Mucosa of descending colon (tissue), 3 donors: ENCODE measurements at places on chromosomes 4 and X.

DNA sequence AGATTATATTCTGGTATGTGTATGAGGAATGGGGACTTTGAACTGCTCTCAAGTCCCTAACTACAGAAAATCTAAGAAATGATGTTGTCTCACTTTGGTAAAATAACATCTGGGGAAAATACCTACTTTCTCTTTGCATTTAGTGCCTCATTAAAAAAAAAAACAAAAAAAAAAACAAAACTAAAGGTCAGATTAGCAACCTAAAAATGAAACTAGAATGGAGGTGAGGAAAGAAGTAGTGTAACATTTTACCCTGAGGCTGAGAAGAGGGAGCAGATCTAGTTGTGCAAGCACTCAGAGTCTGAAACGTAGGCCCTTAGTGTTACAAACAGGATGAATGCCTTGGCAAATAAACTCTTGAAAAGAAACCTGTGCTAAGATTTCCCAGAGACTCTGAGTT is 56.0 kb downstream of the VGLL1 start:
- no peak for DNase-seq

- DNase-seq = no peak
Observed at GRCh38 chrX:124018023-124018422, 56.5 kb downstream of the STAG2 start.

DNA sequence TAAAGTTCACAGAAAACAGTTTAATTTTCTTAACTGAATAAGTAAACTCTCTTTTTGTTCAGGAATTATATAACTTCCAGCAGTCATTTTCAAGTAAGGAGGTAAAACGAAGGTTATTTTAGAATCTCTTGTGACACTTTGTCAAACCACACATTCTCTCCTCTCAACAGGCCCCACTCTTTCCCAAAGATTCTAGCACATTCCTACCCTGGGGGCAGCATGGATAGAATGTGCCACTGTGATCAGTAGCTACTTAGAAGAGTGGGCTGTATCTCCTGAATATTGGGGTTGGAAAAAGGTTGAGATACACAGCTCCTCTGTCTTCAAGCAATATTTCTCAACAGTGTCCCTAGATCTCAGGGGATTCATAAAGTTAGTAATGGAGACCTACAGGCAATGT is 157.6 kb downstream of the EMCN start:
- DNase-seq = no peak

- no peak for DNase-seq
Observed at GRCh38 chr4:56475917-56476316, 8.5 kb downstream of the SRP72 start.

DNA sequence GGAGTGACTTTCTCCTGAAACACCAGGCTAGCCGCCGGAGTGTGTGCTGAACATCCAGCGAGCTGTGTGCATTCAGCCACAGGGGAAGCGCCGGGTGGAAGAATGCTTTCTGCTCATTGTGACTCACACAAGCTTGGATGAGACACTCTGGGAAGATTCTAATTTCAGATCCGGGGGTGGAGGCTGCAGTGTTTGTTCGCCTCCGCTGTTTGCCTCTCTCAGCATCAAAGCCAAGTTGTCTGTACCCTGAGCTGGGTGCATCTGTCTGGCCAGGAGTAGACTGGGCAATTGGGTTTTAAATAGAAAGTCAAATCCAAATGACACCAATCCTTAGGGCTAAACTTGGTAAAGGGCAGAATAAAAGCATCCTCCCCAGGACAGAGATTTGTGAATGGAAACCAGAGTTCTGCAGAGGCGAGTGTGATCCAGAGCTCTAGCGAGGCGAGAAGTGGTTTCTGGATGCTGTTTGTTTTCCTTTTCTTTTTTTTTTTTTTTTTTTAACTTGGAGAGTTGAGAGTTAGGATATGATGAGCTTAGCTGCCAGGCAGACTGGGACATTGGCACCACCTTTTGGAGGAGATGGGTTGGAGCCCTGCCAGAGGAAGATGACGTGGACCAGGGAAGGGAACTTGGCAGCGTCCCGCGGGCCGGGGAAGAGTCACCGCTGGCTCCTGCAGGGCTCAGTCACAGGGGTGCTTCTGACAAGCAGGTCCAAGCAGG is 196.0 kb upstream of the PSAPL1 start:
- DNase-seq = no peak

DNA sequence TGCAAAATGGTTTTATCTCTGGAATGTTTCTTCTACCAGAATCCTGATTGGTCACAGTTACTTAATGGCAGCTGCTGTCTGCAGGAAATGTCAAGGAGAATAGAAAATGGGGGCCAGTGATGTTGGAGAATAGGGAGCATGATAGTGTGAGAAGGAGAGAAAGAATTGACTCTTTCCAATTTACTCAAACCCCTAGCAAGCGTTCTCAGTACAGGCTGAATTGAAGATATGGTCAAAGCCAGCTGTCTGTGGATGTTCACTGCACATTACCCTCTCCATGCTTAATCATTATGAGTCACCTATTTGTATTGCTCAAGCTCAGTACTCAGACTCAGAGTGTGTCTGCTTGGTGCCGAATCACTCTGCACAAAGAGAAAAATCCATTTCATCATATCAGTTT is 57.8 kb upstream of the FAM47B start:
- DNase-seq = no peak

DNA sequence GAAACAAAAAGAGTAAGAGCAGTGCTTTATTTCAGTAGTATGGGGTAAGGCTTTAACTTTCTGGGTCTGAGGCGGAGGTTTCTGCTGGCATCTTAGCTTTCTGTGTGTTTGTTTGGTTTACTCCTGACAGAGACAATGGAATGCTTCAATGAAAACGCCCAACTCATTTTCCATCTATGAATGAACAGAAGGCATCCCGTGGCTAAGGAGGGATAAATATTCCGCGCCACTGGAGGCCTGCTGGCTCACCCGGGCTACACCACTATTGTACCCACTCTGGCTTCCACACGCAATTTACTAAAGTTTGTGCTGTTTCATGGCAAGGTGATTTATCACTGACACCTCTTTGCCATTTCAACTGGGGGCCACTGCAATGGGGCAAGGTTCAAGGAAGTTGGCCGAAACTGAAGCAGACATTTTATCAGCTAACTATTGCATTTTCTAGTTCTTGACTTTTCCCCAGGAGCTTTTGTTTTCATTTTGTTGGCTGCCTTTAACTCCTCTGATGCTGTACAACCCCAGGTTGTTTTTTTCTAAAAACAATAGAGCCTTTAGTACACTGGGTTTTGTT is 32.8 kb upstream of the PPARGC1A start:
- DNase-seq = no peak

- no peak for DNase-seq
Observed at GRCh38 chrX:3257471-3257870, 89.0 kb downstream of the MXRA5 start.

DNA sequence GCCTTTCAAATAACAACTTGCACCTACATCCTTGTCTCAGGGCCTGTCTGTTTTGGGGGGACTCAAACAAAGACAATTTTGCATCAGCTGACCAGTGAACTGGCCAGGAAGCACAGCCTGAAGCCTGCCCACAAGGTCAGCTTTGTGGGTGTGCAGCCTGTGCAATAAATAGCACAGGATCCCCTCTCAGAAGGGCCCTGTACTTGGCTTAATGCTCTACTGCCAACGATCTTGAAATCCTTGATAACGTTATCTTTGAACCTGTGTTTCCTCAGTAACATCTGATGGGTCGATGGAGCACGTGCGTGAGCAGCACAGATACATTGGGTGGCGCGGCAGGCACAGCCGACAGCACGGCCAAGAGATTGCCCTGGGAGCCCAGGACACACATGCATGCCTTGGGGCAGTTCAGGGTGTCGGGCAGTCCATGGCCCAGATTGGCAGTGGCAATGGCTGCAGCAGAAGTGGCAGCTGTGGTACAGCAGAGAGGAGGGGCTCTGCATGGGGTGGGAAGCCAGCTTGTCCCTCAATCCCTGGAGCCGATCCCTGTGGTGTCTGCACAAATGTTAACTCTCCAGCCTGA is 58.8 kb upstream of the ATP6AP2 start:
- no peak for DNase-seq

DNA sequence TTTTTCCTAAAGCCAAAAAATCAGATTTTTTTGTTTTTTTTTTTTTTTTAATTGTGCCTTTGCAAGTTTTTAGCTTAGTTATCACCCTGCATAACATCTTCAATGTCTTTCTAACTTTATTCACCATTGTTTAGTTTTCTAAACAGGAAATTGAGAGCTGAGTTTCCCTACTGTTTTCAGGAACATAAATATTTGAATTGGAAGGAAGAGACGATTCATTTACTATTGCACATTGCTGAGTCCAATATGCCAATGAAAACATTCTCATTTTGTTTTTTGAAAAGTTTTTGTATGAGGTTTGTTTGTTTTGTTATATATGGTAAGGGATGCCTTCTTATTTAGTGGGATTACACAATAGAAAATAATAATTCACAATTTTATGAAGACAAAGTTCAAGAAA is 148.4 kb downstream of the ANKRD50 start:
- DNase-seq = no peak

GRCh38 chr4:142416711-142417275 is 429.3 kb downstream of the INPP4B start:
- DNase-seq = no peak

GRCh38 chr4:146154057-146154456 is 21.5 kb upstream of the LSM6 start:
- no peak for DNase-seq

DNA sequence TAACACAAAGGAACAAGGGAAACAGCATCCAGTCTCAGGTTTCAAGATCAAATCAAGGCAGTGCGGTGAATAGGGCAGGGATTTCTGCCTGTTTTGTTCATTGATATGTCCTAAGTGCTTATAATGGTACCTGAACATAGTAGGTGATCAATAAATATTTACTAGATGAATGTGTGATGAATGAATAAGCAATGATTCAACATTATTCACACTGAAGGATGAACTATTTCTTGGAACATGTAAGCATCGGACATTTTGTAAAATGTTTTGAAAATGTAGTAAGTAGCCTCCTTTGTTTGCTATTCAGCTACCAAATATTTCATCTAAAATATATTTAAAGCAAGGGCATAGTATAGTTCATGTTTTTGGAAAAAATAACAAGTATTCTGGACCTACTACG is 67.8 kb downstream of the USP38 start:
- DNase-seq = no peak

DNA sequence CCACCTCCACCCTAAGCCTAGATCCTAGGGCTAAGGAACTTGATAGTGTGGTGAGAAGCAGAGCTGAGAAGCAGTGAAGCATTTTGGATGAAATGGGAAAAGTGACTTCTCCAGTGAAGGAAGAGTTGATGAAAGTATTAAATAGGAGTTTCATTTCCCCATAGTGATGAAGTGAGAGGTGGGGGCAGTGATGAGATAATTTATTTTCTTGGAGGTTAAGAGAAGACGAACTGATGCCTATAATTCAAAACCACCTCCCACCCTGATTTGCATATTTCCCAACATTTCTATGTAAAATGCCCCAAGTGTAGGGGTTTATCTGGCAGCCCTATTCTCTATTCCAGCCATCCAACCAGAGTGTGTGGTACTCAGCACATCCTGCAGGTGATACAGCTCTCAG is 6.3 kb downstream of the LONRF3 start:
- DNase-seq = no peak

GRCh38 chr4:38539501-38539900 is 124.5 kb upstream of the KLF3 start:
- no peak for DNase-seq
